ENCODE measurements at places on chromosomes 6 and 20. TPM values are rescaled to one million over a fixed set of nuclear protein-coding genes. Genes with fewer than 3 reads are reported as not detected.

SLC22A2 gene
- 0.13 TPM for total RNA-seq

SDC4 gene
- 89.0 TPM for total RNA-seq

PSMB9 gene
- total RNA-seq = 23.4 TPM

SNX3 gene
- total RNA-seq = 176 TPM

RNF39 gene
- not detected for total RNA-seq

TFAP2D gene
- 0.26 TPM for total RNA-seq

HLA-DQB1 gene
- not detected for total RNA-seq

VIP gene
- total RNA-seq = not detected

TTK gene
- 11.7 TPM for total RNA-seq

SSTR4 gene
- total RNA-seq = 0.13 TPM

BTN1A1 gene
- under 0.01 TPM for total RNA-seq

RAB44 gene
- not detected for total RNA-seq

SLPI gene
- total RNA-seq = not detected

TMC2 gene
- not detected for total RNA-seq

ULBP3 gene
- total RNA-seq = 15.8 TPM

TOX2 gene
- total RNA-seq = 0.25 TPM

GABRR1 gene
- not detected for total RNA-seq

GPR6 gene
- not detected for total RNA-seq

SLC12A5 gene
- 0.06 TPM for total RNA-seq

OR12D3 gene
- not detected for total RNA-seq

TSBP1 gene
- not detected for total RNA-seq

AIF1 gene
- total RNA-seq = not detected

TRIM10 gene
- total RNA-seq = 0.13 TPM

TREM1 gene
- total RNA-seq = 0.66 TPM

ARFGEF3 gene
- total RNA-seq = 0.25 TPM

MEI4 gene
- total RNA-seq = not detected

NR2E1 gene
- total RNA-seq = not detected

OOEP gene
- total RNA-seq = not detected

GMPR gene
- total RNA-seq = 37.7 TPM

CD24 gene
- 0.26 TPM for total RNA-seq

ADGRF5 gene
- 1.1 TPM for total RNA-seq

Data from aortic smooth muscle cell (primary cell).